ENCODE measurements at places on chromosomes 1 and 21.

GRCh38 chr1:81731989-81732388 is 68.7 kb upstream of the ADGRL2 start:
- no peak for DNase-seq

DNA sequence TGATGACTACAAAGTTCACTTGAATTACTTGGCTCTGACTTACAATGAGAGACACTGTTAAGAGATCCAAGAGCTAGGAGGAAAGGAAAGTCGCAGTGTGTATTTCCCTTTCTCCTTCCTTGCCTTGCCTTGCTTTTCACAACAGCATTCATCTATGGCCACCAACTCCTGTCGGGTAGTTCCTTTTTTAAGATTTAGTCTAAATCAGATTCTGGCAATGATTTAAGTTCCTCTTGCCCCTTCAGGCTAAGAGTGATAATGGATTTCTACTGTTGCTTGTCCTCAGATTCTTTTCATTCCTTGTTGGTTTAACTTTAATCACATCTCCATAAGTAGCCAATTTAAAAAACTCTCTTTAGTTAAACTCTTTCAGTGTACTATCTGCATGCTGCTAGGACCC is 91.9 kb downstream of the GTF2B start:
- no peak for DNase-seq

DNA sequence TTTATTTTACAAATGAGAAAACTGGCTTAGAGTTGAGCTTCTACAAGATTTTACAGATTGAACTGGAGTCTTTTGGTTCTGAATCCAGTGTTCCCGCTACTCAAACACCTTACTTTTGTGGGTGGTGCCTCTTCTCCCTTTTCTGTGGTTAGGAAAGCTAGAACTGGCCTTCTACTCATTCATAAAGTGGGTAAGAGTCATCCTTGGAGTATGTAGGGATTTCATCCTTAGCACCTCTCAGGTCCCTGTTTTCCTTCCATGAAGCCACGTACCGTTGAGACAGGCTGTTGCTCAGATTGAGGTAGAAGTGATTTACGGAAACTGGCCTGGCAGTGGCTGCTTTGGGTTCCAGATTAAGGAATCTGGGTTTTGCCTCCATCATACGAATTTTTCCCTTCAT is 35.8 kb downstream of the WNT4 start:
- no peak for DNase-seq

GRCh38 chr1:71823708-71824305 is 458.5 kb downstream of the NEGR1 start:
- no peak for DNase-seq

DNA sequence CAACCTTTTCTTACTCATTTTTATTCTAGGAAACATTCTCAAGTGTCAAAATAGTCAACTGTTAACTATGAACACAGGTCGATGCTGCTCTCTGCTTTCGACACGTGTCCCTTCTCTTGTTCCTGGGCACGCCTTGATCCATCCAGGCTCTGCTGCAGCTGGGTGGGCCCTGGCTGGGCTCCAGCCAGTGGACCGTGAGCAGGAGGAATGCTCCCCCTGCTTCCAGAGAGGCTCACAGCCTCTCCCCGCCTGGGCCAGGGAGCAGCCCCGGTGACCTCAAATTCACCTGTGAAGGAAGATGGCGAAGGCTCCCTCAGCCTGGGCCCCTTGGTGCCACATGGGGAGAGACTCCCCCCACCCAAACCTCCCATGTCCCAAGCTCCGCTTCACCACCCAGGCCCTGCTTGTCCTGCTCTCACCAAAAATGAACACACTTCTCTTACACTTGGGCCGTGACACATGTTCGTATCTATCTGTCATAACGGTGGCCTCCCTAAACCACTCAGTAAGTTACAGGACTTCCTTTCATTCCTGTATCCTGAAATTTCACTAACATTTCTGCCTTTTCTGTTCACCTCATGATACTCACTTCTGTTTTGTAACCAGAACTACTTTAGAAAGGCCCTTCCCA is 24.6 kb upstream of the ADARB1 start:
- DNase-seq, result no peak

- DNase-seq, result no peak
Observed at GRCh38 chr1:103162360-103162759, 54.0 kb upstream of the COL11A1 start.

DNA sequence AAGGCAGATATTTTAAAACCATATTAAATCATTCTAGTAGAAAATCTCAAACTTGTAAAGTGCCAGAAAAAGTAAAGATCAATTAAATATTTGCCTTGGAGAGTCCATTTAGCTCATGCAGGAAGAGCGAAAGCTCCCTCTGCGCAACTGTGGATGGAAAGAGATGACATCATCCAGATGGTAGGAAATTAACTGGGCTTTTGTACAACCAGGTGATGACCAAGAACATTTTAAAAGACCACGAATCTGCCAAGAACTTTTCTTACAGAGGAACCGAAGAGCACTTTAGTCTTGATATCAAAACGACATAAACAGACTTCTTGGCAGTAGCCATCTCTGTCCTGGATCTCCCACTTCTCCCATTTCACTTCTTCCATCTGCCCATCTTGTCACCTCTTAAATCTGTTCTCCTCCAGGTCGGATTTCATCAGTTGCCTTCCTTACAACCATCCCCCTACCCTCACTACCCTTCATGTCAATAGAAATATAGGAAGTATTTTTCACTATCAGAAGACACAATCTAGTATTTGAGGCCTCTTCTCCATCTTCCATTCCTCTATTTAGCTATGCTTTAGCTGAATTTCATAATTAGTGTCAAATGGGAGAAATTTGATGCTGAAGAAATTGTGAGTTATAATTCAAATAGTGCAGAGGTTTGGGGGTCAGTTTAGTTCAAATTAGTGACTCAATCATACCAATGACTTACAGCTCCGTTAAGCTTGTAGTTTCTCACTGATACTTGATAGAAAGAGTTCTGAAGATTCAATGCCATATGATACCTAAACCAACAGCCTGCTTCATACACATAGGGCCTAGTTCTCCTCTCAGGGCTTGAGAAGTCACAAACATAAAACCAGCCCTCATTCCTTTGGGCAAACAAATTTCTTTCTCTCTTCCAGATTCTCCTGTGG is 22.0 kb upstream of the DNASE2B start:
- DNase-seq, result no peak

GRCh38 chr1:248847956-248848561 is 10.0 kb downstream of the ZNF672 start:
- no peak for DNase-seq

GRCh38 chr1:111497592-111497991 is 5.8 kb downstream of the ADORA3 start:
- DNase-seq, result no peak

DNA sequence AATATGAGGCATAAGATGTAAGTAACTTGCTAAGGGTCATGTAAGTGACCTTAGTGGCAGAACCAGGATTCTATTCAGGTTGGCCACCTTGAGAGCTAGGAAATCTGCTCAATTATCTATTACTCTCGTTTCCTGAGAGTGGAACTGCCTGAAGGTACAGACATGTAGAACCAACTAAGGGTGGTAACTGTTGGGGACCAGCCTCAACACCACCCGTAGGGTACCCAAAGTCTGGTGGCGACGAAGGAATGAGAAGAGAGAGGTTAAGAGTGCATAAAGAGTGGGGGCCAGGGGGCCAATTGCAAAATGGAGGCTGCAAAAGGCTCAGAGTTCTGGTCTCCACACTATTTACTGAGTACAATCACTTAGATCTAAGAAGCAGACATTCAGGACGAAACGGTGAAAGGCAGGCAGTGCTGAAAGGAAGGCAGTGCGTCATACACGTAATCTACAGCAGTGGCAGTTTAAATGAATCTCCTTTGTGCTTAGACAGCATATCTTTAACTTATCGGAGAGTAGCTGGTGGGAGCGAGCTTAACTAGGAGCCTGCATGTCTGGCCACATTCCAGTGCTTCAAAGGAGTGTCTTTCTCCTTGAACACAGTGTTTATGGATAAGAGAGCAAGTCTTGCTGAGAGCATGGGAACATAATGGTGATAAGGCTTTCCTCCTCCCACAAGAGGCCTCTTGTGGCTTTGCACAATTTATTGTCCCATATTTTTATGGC is 25.0 kb downstream of the SRSF4 start:
- DNase-seq, result no peak

DNA sequence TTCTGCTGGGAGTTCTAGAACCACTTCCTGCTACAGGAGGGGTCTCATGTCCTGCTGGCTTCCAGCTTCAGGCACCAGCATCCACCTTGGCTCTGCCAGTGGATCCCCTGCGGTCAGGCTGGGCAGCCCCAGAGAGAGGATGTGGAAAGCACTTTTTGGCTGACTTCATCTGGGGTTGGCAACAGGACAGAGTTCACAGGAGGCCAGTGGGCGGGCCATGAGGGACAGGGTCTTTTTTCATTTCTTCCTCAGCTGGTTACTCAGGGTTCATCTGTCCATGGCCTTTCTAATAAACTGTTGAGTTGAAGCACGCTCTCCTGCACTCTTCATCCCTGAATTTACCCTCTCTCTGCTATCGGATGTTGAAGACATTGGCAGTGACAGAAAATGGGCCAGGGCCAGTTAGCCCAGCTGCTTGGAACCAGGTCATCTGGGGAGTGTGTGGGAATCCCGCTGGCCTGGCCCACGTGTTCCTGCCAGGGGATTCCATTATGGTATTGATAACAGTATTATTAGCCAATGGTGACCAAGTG is 45.2 kb downstream of the RPS6KA1 start:
- DNase-seq, result no peak

DNA sequence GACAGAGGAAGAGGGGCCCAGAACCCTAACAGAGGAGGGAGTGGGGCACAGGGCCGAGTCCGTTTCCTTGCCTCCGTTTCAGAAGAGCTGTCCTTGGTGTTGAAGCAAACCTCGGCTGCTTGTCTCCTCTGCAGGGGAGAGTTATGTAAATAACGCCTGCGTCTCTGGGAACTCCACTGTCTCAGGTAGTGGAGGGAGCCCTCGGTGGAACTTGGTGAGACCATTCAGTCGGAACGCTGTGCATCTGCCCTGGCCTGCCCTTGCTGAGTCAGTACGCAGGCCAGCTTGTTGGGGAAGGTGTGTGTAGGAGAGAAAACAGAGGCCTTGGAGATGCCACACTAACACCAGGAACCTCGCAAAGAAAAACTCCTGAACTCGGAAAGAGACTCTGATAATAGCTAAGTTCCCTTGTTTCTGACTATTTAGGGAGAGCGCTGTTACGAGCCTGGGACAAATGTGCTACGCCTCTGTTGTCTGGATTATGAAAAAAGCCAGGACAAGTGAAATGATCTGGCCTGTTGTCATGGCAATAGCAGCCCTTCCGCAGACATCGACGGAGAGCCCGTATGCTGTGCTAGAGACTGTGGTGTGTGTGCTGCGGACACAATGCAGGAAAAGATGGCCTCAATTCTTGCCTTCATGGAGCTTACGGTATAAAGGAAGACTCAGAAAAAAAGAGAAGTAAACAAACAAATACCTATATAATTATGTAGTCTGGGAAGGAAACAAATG is 94.6 kb upstream of the AKT3 start:
- no peak for DNase-seq

- DNase-seq, result no peak
Observed at GRCh38 chr1:58789322-58789856, 5.5 kb upstream of the JUN start.

- no peak for DNase-seq
Observed at GRCh38 chr1:52238474-52238873, 96.6 kb downstream of the ZFYVE9 start.

DNA sequence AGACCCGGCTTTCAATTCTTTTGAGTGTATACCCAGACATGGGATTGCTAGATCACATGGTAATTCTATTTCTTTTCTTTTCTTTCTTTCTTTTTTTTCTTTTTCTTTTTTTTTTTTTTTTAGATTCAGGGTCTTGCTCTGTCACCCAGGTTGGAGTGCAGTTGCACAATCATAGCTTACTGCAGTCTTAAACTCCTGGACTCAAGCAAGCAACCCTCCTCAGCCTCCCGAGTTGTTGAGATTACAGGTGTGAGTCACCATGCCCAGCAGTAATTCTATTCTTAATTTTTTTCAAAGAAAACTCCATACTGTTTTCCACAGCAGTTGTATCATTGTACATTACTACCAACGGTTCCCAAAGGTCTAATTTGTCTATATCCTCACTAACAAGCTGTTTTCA is 13.5 kb upstream of the RNF186 start:
- no peak for DNase-seq

- no peak for DNase-seq
Observed at GRCh38 chr1:87688136-87688535, 359.5 kb downstream of the LMO4 start.

DNA sequence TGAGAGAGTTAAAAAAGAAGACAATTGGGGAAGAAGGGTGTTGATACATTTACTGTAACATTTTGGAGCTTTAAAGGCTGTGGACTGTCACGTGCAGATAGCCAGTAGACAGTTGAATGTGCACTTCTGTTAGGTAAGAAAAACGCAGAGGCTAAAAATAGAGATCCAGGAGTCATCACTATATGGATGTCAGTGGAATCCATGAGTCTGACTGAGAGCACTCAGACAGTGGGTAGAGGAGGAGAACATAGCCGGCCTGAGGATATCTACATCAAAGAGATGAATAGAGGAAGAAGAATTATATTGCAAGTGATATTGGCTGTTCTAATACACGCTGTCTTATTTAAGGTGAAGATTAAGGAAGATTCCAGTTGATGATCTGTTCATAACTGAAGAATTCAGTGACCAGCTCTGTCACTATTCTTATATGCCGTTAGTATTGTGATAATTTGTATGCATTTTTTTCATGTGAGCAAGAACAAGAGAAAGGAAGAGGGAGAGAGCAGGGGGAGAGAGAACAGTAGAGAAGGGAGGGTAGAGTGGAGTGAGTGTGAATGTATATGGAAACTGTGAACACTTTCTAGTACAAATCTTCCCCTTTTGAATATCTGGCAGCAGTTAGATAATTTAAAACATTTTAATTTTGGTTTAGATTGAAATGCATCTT is 344.8 kb downstream of the CHRM3 start:
- DNase-seq, result no peak

GRCh38 chr1:199447906-199448305 is 579.6 kb upstream of the NR5A2 start:
- no peak for DNase-seq

- DNase-seq, result peak; percentile 12
Observed at GRCh38 chr1:231643071-231643934, 16.7 kb downstream of the DISC1 start.

DNA sequence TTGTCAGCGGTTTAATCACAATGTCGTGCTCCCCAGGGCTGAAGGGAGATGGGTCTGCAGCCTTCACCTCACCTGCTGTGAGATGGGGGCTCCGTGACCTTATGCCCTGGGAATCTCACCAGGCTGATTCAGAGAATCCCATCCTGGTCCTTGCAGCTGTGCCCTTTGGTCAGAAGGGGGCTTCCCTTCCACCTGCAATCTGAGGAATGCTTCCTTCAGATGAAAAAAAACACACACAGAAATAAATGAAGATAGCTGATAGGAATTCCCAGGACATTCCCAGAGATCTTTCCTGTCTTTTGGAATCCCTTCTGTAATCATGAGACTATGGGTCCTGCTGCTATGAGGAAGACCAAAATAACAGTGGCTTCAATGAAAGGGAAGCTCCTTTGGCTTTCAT is 127.0 kb upstream of the VAMP3 start:
- DNase-seq, result no peak

DNA sequence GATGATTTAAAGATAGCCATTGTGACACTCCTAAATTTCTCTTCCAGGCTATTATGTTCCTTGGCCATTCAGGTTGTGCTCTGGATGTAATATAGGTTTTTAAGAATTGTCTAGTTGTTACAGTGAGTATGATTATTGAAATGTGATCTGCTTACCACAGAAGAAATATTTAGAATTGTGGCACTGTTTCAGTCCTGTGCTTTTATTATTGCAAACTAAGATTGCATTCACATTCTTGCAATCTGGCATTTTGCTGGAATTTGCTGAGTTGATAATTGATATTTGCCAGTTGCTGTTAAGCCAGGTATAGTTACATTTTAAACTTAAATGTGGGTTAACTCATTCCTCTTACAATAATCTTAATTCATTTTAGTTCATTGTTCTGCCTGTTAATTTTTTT is 22.3 kb downstream of the EXO1 start:
- DNase-seq, result no peak

Data from NCI-H1092 treated with DMSO at 0.1 percent for 48 hours (cell line).